ENCODE measurements at places on chromosomes 12 and 14.

DNA sequence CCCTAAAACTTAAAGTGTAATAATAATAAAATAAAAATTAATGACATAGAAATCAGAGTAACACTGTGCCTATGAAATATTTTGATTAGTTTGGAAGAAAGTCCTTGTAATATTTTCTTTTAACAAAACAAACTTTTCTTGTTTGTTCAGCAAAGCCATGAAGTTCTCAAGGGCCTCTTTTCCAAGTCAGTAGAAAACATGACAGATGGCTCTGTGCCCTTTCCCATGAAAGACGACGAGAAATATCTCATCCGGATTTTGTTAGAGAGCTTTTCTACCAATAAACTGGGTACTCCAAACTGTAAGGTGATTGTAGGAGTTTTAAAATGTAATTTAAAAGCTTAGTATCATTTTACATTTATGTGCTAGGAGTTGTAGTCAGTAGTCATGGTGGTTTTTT, 54.5 kb upstream of the ASPG start:
- no peak for DNase-seq

DNA sequence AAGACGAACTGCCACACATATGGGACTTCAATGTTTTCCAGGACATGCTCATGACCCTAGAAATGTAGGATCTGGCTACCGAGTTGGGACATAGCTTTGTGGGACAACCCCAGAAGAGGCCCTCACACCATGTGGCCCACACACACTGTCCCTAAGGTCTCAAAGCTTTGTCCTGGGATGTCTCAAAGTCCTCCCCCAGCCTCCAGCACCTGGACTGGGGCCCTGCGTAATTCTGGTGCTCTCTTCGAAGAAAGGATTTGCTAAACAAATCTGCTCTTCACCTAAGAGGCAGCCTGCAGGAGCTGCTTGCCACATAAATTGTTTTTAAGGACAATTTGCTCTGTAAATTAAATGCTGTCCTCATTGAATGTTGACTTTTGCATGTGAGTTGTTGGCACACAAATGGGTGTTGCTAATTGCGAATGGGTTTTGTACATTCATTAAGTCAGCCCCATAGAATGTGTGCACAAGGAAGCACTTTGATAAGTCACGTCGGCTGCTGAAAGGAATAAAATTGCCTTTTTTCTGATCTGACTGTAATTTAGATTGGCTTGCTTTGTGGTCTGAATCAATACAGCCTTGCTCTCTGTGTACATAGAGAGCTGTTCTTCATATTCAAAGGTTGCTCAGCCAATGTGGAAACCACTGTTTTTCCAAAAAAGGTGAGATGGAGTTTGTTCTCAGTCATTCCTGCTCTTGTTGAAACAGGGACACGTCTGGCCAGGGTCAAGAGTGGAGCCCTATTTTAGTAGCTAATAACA, 161.6 kb upstream of the PWP1 start:
- DNase-seq = no peak

GRCh38 chr14:27236601-27237000, 638.8 kb upstream of the NOVA1 start:
- DNase-seq = no peak

DNA sequence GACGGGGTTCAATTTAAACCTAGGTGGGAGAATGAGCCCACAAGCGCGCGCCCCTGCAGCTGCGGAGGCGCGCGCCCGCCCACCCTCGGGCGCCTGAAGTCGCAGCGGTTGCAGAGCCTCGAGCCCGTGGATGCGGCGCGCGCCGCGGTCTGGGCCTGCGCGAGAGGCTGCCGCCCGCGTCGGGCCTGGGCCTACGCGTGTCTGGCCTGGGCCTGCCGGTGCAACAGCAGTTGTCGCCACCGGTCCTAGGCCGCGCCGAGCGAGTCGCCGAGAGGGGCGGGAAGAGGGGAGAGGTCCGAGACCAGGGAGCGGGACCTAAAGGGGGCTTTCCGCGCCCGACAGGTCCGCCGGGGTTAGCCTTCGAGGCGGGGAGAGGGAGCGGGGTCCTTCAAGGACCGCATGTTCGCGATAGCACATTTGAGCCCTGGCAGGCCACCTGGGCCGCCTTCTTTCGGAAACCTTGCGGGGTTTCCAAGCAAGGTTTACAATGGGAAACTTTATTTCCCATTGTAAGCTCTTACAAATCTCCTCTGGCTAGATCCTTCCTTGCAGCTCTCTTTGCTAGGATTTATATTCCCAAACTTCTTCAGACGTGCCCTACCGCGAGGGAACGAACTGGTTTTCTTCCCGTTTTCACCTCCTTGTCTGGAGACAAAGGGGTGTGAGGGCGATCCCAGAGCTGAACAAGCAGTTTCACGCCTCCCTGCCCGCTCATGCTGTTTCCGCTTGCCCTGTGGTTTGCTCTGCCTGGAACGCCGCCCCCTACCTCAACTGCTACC, 6.8 kb downstream of the SIX6 start:
- DNase-seq = no peak

DNA sequence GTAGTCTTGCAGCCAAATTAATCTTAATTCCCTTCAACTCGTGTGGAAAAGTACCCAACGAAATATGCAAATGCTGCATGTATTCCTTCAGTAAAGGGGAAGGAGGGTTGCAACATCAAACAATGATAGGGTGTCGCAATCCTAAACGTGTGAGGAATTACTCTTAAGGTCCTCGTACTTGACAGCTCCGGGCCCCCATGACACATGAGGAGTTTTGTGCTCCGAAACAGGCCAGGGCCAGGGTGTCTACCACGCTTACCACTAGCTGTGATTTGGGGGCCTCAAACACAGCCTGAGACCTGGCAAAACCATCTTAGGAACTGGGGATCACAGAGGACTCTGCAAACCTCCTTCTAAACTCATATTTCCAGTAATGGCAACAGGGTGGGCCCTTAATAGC, 20.4 kb downstream of the FOS start:
- no peak for DNase-seq

DNA sequence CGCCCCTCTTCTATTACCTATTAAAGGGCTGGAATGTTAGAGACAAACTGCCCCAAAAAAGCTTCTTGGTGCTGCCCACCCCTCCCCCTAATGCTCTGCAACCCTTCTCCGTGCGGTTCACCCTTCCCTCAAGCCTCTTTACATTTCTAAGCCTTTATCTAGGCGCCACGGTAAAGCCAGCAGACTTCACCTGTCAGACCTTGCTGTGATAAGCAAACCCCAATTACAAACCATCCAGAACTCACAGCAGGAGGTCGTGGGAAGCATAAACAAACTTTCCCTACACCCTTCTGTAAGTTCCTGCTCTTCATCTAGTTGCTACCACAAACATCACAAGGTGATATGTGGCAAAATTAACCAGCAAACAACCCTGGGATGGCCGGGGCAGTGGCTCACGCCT, 56.8 kb downstream of the MOK start:
- no peak for DNase-seq

DNA sequence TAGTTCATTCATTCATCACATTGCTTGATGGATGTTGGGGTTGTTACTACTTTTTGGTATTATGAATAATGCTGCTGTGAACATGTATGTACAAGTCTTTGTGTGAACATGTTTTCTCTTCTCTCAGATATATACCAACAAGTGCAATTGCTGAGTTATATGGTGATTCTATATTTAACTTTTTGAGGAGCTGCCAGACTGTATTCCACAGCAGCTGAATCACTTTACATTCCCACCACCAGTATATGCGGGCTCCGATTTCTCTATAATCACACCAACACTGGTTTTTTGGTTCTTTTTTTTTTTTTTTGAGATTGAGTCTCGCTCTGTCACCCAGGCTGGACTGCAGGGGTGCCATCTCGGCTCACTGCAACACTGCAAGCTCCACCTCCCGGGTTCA, 22.2 kb upstream of the PLEKHG6 start:
- no peak for DNase-seq

DNA sequence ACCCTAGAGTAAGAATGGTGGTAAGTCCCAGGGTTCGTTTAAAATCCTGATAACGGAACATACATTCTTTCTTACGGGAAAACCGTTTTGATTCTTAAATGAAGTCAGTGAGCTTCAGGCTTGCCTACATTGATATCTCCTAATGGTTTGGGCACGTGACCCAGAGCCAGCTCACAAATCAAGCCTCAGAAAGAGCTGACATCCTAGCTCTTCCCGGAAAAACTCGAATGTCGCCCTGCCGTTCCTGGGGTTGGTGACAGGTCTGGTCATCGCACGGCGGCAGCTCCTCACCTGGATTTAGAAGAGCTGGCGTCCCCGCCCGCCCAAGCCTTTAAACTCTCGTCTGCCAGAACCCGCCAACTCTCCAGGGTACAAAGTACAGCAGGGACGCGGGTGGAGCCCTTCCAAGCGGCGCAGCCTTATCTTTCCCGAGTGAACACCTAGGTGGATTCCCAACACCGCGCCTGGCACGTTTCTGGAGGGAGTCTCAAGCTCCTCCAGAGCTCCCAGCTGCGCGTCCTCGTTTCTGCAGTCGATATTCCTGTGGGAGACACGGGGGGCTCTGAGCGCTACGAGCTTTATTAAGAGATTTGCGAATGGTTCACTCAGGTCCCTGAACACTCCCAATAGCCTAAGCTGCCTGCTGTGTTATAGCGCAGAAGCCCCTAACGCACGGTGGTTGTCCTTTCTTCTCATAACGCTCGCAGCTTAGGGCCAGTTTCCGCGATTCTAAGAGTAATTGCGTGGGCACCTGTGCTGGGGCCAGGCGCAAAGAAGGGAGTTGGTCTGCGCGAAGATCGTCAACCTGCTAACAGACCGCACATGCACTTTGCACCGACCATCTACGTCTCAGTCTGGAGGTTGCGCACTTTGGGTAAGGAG, at the start of gene SSTR1:
TSS of gene SSTR1 (plus strand) at position 169 of the 882 bp plus-strand sequence. CDS start 1,486 bp downstream, outside the sequence.
- no peak for DNase-seq

- DNase-seq = no peak
Measured at GRCh38 chr14:68813318-68813838, 20.5 kb upstream of the ZFP36L1 start.

- no peak for DNase-seq
Measured at GRCh38 chr12:110600254-110600653, 13.7 kb upstream of the TCTN1 start.

DNA sequence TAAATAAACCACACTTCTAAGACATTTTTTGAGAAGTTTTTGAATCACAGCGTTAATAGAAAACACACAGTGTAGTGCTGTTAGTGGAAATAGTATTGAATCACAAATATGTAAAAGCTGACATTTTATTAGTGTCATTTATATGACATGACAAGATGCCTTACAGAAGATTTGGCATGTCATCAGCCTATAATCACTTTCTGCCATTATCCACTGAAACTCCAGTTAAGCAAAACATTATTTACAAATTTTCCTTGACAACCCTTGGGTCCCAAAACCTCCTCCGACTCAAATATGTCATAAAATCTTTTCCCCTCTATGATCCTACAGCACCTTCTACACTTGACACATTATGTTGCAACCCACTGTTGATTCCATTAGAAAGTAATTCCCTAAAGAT, 376.9 kb upstream of the LRFN5 start:
- DNase-seq = no peak

GRCh38 chr12:121774968-121775474, 18.5 kb downstream of the RHOF start:
- DNase-seq = no peak

Measured in CD8-positive, alpha-beta memory T cell (primary cell).